ENCODE measurements at places on chromosomes 5 and 9.

DNA sequence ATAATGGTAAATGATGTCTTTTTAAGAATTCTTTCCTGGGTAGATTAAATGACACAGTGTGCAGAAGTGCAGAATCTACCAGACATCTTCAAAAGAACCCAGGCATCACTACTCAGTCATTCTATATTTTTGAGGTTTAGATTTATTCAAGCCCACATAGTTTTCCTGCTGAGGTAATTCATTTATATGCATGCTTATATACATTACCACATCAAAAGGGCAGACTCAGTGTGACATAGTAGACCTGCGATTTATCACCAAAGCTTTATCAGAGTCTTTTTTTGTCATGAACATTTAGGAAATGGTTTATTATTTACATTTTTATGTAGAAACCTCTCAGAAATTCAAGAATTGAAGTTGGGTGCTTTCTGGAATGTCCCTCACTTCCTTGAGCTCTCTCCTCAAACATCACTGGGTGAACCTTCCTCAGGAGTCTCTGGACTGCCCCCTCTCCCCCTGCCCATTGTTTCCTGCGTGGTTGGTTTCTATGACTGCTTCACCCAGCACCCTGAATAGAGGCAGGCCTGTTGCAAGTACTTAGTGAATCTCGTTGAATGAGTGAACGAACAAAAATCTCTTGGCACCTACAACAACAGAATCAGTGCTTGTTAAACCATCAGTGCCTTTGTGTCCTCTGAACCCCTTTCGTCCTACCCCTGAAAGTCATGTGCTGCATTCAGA lies 42.5 kb downstream of the ADAMTS16 start:
- DNase-seq, result no peak

DNA sequence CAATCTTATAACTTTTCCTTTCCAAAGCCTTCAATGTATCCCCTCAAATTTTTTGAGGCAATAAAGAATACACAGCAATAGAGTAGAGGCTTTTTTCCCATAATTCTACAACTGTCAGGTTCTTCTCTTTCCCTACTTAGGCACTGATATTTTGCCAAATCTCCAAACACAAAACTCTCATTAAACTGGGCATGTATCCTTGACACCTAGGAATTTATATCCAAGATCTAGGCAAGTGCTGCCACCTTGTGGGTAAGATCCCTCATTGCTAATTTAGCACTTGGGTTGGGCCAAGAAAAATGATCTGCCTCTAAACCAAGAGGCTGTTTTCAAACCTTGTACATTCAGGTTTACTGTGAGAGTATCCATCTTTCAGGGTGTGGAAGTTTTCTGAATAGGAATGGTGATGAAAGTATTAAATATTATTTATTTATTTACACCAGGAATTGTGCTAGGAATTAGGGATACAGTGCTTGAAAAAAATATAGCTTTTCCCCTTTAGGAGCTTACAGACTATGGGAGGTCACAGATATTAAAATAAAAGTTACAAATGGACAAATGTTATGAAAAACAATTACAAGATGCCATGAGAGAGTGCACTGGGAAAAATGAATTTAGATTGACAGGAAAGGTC lies 17.6 kb downstream of the TSTD2 start:
- peak; percentile 64 for DNase-seq

DNA sequence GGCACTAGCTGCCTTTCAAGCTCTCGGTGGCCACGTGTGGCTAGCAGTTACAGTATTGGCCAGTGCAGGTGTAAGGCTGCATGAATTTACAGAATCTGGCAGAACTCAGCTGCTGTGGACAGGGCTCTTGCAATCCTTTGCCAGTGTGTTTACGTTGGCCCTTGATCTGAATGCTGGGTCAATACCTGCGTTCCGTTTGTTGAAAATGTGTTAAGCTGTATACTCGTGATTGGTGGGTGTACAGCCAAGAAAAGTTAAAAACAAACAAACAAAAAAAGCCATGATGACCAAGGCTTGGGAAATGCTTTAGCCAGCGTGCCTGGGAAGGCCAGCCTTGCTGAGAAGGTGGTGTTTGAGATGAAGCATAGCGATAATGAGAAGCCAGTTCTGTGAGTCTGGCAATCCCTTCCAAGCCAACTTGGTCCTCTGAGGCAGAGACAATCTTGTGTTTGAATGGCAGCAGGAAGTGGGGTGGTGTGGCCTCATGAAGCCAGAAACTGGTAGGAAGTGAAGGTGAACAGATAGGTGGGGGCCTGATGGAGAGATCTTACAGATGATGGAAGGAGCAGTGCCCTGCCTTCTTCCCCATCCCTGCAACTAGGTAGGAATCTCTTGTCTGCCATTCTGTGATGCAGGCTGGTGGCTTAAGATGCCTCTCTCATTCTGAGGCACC lies 820 bp upstream of the CFAP90 start:
- DNase-seq, result no peak

DNA sequence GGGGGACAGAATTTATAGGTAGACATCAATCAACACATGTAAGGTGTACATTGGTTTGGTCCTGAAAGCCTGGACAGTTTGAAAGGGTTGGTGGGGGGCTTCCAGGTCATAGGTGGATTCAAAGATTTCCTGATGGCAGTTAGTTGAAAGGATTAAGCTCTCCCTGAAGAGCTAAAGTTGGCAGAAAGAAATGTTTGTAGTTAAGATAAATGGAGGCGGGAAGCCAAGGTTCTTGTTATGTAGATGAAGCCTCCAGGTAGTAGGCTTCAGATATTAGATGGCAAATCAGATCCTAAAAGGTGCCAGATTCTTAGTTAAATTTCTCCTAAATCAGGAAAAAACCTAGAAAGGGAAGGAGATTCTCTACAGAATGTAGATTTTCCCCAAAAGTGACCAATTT lies 9.0 kb upstream of the LRRTM2 start:
- no peak for DNase-seq

DNA sequence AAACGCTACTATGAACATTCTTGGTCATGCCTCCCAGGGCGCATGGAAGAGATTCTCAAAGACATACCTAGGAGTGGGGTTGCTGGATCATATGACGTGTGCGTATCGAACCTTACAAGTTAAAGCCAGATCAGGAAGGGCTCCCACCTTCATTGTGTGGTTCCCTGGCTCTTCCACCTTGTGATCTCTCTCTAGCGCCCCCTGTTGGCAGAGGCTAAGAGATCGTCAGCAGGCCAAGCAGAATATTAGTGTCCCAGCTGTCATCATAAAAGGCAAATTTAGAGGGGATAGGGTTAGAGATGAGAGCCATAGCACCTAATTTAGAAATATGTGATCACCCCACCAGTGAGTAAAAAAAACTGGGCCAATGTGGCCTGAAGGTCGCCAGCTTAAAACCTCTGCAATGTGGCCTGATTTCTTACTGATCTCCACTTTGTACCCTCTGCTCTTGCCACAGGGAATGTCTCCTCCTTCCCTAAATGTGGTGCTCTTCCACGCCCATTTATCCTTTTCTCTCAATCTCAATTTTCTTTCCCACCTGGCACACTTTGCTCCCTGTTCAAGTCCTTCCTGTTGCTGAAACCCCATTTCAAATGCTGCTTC lies 91.7 kb upstream of the SHB start:
- peak; percentile 79 for DNase-seq

Data from activated CD4-positive, alpha-beta T cell treated with anti-CD3 and anti-CD28 coated beads for 48 hours (primary cell).